ENCODE measurements at places on chromosomes 16 and 17.

- DNase-seq, result no peak
These were observed 7.2 kb downstream of the SOCS7 start for GRCh38 chr17:38358586-38359513.

DNA sequence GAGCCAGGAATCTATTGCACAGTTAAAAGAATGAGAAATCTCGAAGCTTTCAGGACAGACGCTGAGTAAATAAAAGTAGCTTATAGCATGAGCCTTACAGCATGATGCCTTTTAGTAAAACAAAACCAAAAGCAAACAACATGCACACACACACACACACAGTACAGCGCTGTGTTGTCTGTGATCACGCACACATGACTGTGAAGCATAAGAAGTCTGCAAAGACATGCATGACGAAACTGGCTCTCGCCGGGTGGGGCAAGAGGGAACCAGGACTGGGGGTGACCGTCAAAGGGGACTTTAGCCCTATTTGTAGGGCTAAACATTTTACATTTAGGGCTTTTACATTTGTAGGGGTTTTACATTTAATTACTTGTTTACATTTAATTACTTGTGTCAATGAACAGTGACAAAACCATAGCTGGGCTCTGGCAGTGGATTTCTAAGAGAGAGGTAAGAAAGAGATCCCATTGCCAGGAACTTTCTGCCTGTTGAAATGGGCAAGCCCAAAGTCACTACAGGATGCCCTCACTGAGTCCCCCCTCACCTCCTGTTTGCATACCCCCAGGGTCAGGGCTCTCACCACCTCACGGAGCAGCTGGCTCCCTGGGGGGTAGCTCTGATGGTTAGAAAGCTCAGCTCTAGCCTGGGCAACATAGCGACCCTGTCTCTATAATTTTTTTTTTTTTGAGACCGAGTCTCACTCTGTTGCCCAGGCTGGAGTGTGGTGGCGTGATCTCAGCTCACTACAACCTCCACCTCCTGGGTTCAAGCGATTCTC lies 2.0 kb upstream of the TNFRSF13B start:
- DNase-seq, result no peak

DNA sequence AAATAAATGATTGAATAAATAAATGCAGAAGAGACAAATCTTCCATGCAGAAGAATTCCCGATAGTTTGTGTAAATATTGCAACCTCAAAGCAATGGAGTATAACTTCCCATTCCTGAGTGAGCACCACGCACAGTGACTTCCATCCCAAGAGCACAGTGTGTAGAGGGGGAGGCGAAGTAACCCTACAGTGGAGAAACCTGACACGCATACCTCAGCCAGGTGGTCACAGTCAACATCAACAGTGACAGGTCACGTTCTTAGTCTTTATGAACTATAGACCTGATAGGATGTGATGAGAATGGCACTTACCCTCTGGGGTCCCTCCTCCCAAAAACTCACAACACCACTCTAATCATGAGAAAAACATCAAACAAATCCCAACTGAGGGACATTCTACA lies 111.6 kb downstream of the DYNLRB2 start:
- DNase-seq, result no peak

DNA sequence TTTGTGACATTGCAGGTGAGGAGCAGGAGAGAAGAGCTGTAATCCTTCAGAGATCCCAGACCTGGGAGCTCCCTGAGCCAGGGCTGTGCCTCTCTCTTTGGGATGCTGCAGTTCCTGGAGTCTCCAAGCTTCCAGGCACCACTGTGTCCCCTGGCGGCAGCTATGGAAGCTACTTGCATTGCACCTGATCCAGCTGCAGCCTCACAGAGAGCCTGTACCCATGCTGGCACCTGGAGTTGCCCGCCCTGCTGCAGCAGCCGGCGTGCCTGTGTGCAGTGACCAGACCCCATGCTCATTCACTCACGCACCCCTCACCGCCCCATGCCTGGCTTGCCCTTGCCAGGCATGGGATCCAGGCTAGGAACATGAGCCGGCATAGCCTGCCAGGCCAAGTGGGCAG lies 51.8 kb upstream of the MED9 start:
- no peak for DNase-seq

DNA sequence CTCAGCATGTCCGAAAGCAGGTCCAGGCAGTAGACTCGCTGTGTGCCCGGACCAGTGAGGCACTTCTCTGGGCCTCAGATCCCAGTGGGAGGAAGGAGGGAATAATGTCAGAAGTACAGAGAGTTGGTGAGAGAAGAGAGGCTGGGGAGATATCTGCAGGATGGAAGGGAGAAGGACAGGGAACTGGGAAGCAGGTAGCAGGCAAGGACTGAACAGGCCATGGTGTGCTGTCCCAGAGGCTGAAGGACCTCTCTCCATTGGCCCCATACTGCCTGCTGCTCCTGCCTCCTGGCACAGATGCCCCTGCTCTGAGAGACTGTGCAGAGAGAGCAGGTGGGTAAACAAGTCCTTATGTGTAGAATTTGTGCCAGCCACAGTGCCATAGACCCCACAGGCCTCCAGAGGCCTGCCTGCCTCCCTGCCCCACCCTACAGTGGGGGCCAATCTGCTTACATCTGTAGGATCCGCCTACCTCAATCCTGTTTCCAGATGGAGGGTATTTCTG lies 34.2 kb upstream of the CRHR1 start:
- no peak for DNase-seq

DNA sequence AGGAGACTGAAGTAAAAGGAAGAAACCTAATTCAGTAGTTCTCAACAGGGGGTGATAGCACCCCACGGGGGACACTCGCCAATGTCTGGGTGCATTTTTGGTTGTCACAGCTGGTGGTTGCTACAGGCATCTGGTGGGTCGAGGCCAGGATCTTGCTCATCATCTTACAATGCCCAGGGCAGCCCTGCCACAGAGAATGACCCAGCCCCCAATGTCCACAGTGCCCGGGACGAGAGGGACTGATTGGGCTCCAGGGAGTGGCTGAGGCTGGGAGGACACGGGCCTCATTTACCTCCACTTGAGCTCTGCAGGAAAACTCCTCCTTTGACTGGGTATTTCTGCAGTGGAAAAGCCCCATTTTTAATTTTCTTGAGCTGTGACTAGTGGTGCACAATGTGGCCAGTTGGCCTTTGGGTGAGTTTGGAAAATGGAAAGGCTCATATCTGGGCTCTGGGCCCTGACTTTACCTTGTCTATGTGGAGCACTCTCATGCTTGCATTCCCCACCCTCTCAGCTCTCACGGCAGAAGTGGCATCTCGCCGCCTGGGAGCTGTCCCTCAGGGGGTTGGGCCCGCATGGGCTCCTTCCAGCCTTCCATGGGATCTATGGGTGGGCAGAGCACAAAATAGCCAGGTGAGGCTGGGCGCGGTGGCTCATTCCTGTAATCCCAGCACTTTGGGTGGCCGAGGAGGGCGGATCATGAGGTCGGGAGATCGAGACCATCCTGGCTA lies 37.7 kb upstream of the IRF8 start:
- no peak for DNase-seq

DNA sequence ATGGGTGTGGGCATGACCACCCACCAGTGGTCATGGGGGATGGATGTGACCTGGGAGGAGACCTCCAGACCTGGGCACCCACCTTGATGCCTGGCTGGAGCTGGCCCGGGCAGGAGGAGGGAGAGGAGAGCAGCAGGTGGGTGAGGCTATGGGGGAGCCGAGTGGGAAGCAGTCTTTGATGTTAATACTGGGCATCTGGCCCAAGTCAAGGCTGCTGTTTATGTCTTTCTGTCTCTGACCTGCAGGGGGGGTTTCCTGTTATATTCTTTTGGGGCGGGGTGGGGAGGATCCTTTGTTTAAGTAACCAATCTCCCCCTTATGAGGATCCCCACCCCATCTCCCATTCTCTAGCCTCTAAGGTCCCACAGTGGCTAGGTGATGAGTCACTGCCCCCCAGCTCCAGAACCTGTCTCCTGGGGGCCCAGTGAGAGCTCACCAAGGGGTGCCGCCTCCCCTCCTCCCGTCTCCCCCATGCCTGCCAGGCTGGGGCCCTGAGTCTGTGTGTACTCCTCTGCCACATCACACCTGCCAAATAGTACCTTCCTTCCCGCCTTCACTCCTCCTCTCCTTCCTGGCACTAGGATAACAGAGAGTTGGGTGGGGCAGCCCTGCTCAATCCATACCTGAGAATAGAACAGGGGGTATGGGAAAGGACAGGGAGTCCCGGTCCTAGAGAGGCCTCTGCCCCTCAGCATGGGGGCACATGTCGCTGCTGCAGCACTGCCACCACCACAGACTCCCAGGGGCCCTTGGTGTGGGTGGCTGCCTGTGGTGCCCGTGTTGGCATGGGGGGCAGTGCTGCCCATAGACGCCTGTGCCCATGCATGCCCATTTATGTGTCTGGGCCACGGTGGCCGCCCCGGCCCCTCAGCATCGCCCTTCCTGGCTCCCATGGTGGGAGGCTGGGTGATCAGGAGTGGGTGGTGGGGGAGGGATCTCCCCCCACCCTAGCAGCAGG lies 7.3 kb downstream of the THRA start:
- peak; percentile 54 for DNase-seq

DNA sequence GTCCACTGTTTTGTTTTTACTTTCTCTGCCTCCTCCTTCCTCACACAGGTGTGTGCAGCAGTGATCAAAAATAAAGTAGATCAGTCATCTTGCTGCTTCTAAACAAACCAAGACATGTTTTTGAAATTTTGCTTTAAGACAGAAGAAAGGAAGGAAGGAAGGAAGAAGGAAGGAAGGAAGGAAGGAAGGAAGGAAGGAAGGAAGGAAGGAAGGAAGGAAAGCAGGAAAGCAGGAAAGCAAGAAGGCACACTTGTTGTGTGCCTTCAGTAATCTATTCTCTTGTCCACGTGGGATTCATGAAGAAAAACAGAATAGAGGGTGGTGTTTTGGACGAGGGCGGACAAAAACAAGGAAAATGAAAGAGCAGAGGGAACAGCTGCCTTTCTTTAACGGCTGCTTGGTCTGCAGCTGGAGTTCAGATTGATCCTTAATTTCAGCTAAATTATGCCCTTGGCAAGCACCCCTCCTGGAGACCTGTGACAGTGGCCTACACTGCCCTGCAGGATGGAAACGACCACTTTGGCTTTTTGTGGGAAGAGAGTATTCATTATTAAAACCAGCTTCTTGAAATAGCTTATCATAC lies 188.5 kb upstream of the IRX3 start:
- no peak for DNase-seq

- DNase-seq, result no peak
These were observed 109.5 kb upstream of the ZNF750 start for GRCh38 chr17:82949361-82949760.

DNA sequence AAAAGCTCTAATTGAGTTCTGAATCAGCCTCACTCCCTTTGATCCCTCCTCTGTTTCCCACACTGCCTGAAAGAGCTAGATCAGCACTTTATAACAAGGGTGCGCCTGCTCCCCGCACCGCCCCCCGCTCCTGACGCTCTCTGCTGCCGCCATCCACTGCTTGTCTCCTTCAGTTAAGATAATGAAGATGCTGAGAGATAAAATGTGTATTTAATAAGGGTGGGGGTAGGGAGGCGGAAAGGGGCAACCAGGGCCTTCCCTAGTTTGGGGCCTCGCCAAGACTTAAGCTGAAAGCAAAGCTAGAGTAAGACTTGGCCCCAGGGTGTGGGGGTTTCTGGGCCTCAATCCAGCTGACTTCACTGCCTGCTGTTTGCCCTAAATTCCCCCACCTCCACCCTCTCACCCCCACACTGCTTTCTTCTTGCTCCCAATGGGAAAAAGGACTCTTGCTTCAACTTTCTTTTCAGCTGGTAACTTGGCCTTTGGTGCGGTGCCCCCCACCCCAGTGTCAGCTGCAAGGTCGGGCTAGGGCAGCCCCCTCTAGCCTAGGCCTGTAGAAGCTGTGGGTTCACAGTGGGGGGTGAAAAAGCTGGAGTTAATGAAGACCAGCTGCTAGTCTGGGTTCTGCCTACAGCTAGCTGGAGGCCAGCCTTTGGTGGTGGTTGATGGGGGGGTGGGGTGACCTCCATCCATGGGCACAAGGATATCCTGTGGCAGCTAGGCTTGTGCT lies 1.8 kb upstream of the RARA start:
- DNase-seq, result peak; percentile 80

- DNase-seq, result peak; percentile 82
These were observed 66.3 kb downstream of the BPTF start for GRCh38 chr17:67891481-67892119.

DNA sequence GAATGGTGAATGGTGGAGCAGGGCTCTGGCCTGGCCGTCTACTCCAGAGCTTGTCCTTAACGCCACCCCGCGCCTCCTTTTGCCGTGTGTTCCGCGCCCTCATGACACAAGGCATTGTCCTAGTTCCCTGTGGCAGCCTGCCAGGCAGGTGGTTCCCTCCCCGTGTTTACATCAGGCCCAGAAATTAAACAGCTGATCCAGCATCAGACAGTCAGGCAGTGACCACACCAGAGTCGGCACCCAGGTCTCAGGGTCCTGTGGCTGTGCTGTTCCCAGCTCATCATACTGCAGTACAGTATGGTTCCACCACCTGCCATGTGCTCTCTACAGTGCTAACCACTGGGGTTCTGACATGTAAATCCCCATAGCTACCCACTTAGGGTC lies 119.7 kb downstream of the RAB11FIP4 start:
- no peak for DNase-seq

GRCh38 chr17:6936370-6937028 lies 59.4 kb upstream of the ALOX12 start:
- DNase-seq, result peak; percentile 22

GRCh38 chr17:38798614-38799500 lies 499 bp downstream of the PIP4K2B start:
- DNase-seq, result peak; percentile 37

GRCh38 chr17:63837962-63838600 lies 4.4 kb downstream of the SMARCD2 start:
- DNase-seq, result no peak

GRCh38 chr17:56598466-56598865 lies 5.0 kb downstream of the NOG start:
- peak; percentile 5 for DNase-seq

DNA sequence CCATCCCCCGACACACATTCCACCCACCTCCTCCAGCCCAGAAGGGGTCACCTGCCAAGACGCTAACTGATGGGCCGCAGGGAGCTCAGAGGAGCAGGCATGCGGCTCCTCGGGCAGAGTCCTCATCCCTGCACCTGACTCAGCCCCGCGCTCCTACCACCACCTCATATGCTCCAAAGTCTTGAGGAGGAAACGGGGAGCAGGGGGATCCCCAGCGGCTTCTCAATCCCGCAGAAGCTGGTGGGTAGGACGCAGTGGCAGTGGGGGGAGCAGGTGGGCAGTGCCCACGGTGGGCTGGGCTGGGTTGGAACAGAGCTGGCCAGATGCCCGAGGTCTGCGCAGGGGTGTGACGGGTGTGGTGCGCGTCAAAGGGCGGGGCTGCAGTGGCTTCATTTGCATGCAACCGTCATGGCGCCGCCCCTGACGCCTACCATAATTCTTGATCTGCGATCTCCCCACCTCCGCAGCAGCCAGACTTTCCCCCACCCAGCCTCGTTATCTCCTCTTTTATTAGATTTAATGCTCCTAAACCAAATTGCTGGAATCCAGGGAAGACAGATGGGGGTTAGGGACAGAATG lies 39.0 kb upstream of the EMP2 start:
- no peak for DNase-seq

GRCh38 chr17:81428948-81429774 lies 33.9 kb downstream of the BAHCC1 start:
- DNase-seq, result peak; percentile 61

Data from fibroblast of mammary gland (primary cell).